ENCODE measurements at places on chromosomes 2 and 18. TPM values are rescaled to one million over a fixed set of nuclear protein-coding genes. Genes with fewer than 3 reads are reported as not detected.

DNA sequence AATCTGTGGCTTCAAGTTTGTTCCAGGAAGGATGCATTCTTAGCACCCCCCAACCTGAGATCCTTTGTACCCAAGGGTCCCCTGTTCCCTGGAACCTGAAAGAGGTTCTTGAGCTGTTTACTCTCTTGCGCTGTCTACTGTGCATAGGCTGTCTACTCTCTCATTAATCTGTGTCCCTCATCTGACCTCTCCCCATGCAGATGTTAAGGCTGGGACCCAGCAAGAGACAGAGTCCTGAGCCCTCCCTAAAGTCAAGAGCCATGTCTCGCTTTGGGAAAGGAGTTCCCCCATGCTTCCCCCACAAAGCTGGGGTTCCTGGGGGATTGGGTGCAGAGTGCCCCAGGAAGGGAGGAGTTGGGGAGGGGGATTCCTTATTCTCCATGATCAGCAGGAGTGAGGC, 312.9 kb downstream of the CYP26B1 start:
- no peak for DNase-seq

DNA sequence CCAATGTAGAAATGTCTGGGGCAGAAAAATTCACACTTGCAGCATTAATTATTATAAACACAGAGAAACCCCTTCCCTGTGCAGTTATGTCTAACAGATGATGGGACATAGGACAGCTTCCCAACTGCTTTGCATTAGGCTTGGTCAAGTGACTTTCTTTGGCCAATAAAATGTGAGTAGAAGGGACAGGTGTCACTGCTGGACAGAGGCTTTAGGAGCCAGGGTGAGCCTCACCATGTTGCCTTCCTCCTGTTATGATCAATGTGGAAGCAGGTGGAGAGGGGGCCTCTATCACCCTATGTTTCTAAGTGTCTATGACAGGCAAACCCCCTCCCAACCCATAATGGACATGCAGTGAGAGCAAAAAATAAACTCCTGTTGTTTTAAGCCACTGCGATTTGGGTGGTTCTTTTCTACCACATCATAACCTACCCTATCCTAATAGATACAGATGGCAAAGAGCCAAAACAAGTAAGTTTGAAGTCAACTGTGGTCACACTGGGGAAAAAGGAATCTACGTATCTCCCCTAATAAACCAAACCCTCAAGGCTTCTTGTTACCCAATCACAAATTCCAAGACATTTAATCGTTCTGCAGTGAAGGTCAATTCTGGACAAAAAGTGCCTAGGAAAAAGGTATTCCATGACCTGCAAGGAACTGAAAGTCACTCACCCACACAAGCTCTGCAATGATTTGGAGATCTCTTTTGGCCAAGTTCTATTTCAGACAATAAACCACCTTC, 28.6 kb upstream of the POU3F3 start:
- DNase-seq = no peak

GRCh38 chr2:86800856-86801567, 10.3 kb upstream of the CD8A start:
- no peak for DNase-seq

GRCh38 chr18:10784596-10785202, 258.9 kb downstream of the NAPG start:
- DNase-seq = no peak

DNA sequence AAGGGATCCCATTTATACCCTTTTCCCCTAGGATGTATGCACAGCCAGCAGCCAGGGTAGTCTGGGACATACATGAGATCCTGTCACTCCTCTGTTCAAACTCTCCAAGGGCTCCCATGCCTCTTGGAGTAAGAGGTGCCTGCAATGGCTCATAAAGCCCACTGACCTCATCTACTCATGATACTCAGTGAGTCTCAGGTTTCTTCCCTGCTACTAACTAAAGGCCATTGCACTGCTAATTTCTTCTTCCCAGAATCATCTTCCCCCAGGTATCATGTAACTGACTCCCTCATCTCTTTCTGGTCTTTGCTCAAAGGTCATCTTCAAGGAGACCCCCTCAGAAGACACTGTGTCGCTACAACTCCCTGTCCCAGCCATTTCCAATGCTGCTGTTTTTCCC, 68.2 kb downstream of the CCBE1 start:
- no peak for DNase-seq

DNA sequence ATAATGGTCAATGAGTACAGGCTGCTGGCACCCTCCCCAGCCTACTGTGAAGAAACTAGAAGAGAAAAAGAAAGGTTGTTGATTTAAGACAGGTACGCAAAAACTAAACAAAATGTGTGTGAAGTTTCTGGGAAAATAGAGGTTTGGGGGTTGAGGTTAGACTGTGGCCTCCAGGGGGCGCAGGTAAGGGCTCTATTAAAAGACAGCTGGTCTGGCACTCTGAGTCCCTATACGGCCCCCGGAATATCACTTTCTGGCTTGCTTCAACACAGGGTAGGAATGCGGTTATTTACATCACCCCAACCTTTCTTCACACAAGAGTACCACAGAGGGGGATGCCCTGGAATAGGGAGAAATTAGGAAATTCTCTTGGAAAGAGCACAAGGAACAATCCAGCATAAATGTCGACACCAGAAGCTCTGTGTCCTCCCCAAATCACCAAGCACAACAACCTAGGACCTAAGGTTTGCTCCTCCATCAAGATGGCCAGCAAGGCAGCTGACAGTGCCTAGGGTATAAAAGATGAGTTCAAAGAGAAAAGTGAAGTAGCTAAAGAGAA, 480.8 kb upstream of the KLHL29 start:
- DNase-seq = peak; percentile 52

The RBM43 gene
- total RNA-seq = 1.6 TPM

Data from Right ventricle myocardium superior (tissue), 1 donor.